ENCODE measurements at places on chromosomes 3 and 15.

DNA sequence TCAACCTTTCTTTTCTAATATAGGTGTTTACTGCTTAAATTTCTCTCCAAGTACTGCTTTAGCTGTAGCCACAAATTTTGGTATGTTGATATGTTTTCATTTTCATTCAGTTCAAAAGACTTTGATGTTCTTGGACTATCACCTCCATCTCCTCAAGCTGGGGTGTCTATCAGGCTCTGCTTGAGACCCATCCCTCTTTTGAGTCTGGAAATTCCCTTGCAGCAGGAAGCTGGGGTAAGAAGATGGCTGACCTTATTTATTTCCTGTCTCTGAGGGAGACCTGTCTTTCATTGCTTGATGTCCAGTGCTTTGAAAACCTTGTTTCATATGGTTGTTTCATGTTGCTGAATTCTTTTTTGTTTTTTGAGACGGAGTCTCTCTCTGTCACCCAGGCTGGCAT, 60.5 kb upstream of the ADPGK start:
- no peak for DNase-seq

- DNase-seq: no peak
Observed at GRCh38 chr15:83692746-83693581, 39.0 kb downstream of the ADAMTSL3 start.

- DNase-seq: no peak
Observed at GRCh38 chr3:156620260-156620659, 54.1 kb upstream of the TIPARP start.

DNA sequence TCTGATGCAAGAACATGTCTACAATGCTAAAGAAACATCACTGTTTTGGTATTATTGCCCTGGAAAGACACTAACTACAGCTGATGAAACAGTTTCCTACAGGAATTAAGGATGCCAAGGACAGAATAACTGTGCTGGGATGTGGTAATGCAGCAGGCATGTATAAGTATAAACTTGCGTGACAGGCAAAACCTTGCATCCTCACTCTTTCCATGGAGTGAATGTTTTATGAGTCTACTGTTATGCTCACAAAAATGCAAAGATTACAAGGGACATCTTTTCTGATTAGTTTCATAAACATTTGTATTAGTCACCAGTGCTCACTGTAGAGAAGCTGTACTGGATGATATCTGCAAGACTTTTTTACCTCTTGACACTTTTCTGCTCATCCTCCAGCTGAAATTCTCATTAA, 143.6 kb downstream of the NAALADL2 start:
- no peak for DNase-seq

DNA sequence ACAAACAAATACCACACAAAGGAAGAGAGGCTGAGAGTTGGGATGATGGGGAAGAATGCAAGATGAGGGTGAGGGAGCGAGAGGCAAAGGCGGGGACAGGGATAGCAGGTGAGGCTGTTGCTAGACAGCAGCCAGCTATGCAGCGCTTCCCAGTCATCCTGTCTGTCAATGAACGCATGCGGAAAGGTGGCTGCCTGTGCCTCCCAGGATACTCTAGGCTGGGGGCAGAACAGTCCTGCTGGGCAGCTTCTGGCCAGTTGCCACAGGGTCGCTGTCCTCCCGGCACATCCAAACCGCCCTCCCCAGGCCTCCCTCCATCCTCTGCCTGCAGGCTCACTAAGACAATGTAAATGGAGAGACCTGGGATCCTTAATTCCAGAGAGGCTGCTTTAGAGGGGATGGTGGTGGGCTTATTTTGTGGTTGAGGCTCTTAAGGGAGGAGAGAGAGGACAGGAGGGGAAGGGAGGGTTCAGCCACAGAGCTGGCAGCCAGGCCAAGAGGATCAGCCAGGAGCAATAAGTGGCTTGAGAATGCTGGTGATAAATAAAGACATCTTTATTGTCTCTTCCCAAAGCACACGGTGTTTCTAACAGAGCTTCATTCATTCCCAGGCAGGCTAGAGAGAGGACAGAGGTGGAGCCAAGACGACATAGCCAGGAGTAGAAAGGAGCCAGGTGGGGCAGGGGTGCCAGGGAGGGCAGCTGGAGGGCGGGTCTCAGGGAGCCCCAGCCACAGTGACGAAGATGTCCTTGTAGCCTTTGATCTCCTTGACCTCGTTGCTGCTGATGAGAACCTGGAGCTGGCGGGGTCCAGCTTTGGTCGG, 9.2 kb upstream of the TGM5 start:
- DNase-seq: no peak

- DNase-seq: no peak
Observed at GRCh38 chr3:65024148-65024547, 336.3 kb upstream of the ADAMTS9 start.

DNA sequence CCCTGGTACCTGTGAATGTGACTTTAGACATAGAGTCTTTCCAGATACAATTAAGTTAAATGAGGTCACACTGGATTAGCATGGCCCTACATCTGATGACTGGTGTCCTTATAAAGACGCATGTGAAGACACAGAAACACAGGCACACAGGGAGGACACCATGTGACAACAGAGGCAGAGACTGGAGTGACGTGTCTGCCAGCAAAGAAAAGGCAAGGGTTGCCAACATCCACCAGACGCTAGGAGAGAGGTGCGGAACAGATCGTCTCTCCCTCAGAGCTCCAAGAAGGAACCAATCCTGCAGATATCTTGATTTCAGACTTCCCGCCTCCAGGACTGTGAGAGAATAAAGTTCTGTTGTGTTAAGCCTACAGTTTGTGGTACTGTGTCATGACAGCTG, 42.8 kb downstream of the CX3CR1 start:
- no peak for DNase-seq

DNA sequence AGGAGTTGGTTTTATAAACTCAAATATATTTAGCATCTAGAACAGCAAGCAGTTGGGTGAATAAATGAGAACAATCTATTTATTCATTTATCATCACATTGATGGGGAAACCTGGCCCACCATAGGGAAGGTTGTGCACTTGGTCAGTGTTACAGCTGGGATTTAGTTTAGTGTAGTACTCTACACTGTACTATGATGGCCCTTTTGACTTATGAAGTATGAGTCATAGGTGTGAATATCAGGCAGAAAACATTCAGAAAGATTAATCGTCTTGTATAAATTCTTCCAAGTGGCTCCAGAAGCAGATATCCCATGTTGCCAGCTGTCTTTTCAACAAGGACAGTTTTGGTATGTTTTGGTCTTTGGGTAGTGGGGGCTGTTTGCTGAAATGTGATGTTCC, 38.0 kb downstream of the BBS4 start:
- no peak for DNase-seq

GRCh38 chr3:135231737-135232136, 436.7 kb downstream of the EPHB1 start:
- no peak for DNase-seq

GRCh38 chr3:52531860-52532516, 1.7 kb downstream of the NT5DC2 start:
- no peak for DNase-seq

GRCh38 chr3:25542492-25543039, 114.5 kb downstream of the RARB start:
- DNase-seq: no peak

- no peak for DNase-seq
Observed at GRCh38 chr3:193378706-193379105, at the start of gene ATP13A5. Gene ATP13A5, minus strand, starts transcription at chr3:193378753. Its CDS starts 28 bp downstream, at chr3:193378725.

DNA sequence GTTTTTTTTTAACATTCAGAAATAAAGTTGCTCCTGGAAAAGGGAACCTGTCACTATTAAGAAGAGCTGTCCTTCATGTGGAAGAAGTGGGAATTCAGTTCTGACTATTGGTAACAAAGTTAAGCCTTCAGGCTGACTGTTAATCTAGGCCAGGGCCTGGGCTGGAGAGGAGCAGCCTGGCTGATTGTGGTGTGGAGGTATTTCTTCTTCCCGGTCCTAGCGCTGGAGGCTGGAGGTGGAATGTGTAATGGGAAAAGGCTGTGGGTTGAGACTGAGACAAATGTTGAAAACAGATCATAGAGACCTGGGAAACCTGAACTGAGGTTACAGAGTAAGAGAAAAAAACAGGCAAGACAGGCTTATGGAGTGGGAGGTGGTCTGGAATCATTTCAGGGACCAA, 23.8 kb upstream of the SH3BP5 start:
- no peak for DNase-seq

GRCh38 chr3:11819146-11819689, 27.5 kb downstream of the TAMM41 start:
- no peak for DNase-seq

GRCh38 chr15:77009646-77010311, 14.9 kb downstream of the PSTPIP1 start:
- DNase-seq: no peak

- no peak for DNase-seq
Observed at GRCh38 chr3:66411474-66411873, 89.3 kb downstream of the LRIG1 start.

DNA sequence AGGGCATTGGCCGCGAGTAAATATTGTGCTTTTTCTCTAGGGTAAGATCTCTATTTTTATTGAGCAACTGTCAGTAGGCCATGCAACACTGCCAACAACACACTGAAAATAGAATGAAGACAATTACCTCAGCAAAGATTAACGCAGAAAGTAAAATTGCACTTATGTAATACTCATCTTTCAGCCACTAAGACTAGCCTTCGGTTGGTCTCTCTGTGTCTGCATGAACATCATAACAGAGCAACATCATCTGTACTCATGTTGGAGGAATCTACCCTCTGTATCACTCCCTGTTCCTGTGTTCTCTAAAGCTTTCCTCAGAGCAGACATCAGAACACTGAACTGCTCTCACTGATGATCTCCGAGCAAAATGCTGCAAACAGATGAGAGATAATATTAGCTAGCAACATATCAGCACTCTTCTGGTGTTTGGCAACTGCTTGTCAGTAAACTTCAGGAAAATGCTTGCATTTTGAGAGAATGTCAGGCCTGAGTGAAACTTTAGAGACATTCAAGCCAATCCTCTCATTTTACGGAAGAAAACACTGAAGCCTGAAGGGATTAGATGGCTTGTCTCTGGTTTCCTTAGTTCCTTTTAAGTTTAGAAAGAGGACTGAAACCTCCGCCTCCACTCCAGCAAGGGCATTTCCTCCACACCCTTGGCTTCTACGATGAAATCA, 8.4 kb upstream of the LRRC3B start:
- DNase-seq: no peak

GRCh38 chr15:39317225-39317624, 263.7 kb upstream of the THBS1 start:
- no peak for DNase-seq

DNA sequence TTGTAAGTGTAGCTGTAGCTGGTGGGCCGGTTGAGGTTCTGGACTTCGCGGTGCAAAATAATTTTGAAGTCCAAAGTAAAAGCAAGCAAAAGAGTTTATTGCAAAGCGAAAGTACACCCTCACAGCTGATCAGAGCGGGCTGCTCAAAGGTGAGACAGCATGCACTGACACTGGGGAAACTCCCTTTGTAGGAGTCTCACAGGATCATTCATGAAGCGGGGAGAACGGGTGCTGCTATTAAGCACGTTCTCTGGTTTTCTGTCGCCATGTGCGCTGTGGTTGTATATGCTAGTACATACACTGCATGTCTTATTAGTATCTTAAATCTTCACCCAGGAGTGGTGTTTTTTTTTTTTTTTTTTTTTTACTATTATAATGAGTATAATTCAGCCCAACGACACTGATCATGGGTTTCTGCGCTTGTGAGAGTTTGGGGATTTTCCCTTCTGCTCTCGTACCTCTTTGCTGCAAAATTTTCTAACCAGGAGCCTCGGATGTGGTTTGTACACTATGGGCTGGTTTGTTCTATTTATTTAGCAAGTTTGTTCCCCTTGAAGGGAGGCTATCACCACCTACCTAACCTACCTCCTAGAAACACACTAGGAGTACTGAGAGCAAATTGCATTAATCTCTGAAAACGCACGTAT, 1.4 kb upstream of the AP4E1 start:
- DNase-seq: peak; percentile 85

DNA sequence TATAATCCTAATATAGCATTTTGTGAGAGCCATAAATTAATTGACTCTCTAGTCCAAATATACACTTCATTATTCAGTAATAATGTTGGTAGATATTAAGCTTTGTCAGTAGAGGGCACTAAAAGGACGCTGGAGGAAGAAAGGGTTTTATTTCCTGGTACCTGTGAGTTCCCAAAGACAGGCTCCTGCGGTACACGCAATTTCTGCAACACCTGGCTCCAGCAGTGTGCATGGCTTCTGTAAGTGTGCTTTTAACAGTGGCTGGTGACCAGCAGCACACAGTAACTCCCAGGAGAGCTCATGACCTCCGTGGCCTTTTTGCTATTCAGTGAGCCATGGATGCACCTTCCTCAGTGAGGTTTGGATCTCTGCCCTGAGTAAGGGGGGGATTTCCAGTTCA, 338.3 kb upstream of the ZNF385D start:
- no peak for DNase-seq

GRCh38 chr3:54784021-54784420, 143.8 kb downstream of the LRTM1 start:
- no peak for DNase-seq

- no peak for DNase-seq
Observed at GRCh38 chr3:113607219-113607596, 74.9 kb downstream of the SIDT1 start.

DNA sequence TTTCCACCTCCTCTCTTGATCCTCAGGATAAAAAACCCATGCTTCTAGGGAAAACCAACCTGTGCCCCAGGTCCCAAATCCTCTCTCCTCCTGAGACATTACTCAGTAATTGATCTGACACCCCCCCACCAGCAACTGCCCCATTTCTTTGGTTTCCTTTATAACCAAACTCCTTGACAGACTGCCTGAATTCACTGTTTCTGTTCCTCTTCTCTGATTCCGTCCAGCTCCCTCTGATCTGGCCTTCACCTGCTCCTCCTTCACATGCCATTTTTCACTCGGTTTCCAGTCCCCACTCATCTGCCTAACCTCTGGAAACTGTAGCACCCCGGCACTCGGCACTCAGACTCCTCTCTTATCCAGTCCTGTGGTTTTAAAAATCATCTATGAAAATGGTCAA, 2.1 kb downstream of the CCDC51 start:
- no peak for DNase-seq

DNA sequence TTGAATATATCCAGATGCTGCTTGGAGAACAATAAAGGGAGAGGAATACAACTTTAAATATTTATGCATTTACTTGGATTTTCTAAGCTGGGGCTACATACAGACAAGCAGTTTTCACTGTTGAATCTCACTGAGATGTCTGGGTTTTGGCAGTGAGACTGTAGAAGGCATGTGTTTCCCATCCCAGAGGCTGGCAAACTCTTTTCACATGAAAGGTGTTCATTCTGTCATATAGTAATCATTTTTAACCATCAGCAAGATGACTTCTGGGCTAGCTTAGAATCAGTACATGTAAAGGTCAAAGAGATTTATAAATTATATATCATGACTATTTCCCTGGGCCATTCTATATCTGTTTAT, 218.7 kb upstream of the SGO1 start:
- no peak for DNase-seq

- DNase-seq: peak; percentile 32
Observed at GRCh38 chr3:18499301-18499700, 74.2 kb upstream of the SATB1 start.

GRCh38 chr3:97102641-97103040, 288.2 kb downstream of the EPHA6 start:
- DNase-seq: no peak

- DNase-seq: no peak
Observed at GRCh38 chr3:112688085-112688769, 47.3 kb upstream of the CCDC80 start.

Data from CD4-positive, alpha-beta T cell treated with Interleukin-2 at 100 ng/mL for 4 hours (primary cell).